ENCODE measurements at places on chromosomes 5 and 9. TPM values are rescaled to one million over a fixed set of nuclear protein-coding genes. Genes with fewer than 3 reads are reported as not detected.

Gene SMIM33
- total RNA-seq = not detected

Gene RASA1
- 23.4 TPM for total RNA-seq

GRCh38 chr9:122538757-122539156 is 11.7 kb upstream of the OR1N1 start:
- DNase-seq = no peak

- no peak for DNase-seq
Observed at GRCh38 chr5:146645342-146645741, 129.4 kb upstream of the GPR151 start.

GRCh38 chr5:93810780-93811179 is 69.4 kb upstream of the POU5F2 start:
- no peak for DNase-seq

DNA sequence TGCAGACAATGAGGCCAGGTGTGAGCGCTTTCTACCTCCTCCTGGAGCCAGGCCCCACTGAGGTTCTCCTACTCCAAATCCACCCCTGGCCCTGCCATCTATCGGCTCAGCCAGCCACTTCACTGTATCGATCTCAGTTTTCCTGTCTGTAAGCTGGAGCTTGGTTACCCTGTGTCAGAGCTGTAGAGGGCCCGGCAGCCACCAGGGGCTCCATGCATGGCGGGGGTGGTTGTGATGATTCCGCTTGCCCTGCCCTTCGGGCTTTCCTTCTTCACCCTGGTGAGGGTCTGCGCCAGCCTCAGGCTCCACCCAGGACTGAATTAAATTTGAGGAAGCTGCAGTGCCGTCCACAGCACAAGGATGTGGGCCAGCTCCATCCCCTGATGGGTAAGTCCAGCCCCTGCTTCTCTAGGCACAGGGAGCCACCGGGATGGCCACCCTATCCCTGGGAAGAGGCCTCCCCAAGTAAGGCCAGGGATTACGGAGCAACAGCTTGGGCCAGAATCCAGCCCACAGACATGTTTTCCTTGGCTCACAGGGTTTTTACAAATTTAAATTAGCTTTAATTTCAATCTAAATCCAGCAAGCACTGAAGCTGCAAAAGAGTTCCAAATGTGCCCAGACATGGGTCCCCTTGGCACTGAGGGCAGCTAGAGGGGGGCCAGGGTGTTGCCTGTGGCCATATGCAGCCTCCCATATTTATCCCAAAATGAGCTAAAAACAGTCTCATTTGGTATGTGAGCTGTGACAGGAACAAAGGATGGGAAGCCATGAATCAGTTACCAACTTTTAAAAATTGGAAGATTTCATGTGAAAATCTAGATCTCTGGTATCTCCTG is 89.1 kb upstream of the FBXW11 start:
- no peak for DNase-seq

- DNase-seq = no peak
Observed at GRCh38 chr5:170423692-170424091, 34.5 kb upstream of the KCNMB1 start.

GRCh38 chr5:132310141-132310834 is 16.1 kb downstream of the SLC22A4 start:
- peak; percentile 68 for DNase-seq

GRCh38 chr5:167804512-167805220 is 486.8 kb upstream of the WWC1 start:
- DNase-seq = no peak

GRCh38 chr5:126953640-126954039 is 76.7 kb downstream of the MARCHF3 start:
- DNase-seq = no peak

DNA sequence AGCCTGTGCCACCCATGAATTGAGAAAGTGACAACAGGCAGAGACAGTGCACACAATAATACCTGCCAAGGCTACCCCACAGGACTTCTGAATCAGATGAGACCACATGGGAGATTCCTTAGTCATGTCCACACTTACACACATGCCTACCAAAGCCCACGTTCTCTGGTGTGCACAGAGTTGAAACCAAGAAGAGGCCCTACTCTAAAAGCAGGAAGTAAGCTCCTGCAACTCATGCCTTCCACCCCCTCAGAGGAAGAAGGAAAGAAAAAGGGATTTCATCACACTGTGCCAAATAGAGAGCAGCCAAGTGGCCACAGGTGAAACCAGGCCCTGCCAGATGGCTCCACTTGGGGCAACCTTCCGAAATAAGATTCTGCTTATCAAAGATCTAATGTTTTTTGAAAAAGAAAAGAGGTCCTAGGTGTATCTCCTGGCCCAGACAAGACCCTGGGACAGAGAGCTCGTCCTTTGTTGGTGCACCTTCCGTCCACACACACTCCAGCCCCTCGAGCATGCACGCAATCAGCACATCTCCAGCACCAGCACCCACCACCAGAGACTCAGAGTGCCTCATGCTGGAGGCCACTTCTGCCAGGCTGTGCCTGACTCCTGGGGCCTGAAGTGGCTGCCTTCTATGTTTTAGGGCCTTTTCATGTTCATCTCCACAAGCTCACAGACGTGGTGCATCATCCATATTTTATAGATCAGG is 114.6 kb upstream of the SPOCK1 start:
- DNase-seq = peak; percentile 83
